ENCODE measurements at places on chromosomes 12 and 14. TPM values are rescaled to one million over a fixed set of nuclear protein-coding genes. Genes with fewer than 3 reads are reported as not detected.

DNA sequence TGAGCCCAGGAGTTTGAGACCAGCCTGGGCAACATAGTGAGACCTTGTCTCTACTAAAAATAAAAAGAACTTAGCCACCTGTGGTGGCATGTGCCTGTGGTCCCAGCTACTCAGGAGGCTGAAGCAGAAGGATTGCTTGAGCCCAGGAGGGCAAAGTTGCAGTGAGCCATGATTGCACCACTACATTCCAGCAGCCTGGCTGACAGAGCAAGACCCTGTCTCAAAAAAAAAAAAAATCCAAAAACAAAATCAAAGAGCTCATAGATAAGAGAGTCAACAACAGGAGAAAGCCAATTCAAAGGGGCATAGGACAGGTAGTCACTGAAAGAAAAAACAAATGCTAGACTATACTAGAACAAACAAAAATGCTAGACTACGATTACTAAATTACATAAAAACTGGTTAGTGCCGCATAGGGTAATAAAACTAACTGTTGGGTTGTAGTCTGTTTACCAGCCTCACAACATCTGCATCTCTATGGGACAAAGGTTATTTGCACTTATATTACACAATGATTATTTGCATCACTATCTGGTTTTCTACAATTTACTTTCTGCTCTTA lies 16.6 kb upstream of the EEA1 start:
- H3K27ac ChIP-seq = no peak overlapping the region
- H3K27me3 ChIP-seq = no peaks in the 10 kb centered on the region
- no peak for DNase-seq
- H3K4me1 ChIP-seq = peaks cover 8% of the 10 kb centered on the region
- H3K36me3 ChIP-seq = no peaks in the 10 kb centered on the region
- no peak overlapping the region for H3K4me3 ChIP-seq

Gene POTEG
- not detected for total RNA-seq

GRCh38 chr12:132012919-132013568 lies 63.3 kb downstream of the EP400 start:
- H3K27me3 ChIP-seq = no peaks in the 10 kb centered on the region
- H3K27ac ChIP-seq = no peak overlapping the region
- no peak for DNase-seq
- H3K4me3 ChIP-seq = no peak overlapping the region

DNA sequence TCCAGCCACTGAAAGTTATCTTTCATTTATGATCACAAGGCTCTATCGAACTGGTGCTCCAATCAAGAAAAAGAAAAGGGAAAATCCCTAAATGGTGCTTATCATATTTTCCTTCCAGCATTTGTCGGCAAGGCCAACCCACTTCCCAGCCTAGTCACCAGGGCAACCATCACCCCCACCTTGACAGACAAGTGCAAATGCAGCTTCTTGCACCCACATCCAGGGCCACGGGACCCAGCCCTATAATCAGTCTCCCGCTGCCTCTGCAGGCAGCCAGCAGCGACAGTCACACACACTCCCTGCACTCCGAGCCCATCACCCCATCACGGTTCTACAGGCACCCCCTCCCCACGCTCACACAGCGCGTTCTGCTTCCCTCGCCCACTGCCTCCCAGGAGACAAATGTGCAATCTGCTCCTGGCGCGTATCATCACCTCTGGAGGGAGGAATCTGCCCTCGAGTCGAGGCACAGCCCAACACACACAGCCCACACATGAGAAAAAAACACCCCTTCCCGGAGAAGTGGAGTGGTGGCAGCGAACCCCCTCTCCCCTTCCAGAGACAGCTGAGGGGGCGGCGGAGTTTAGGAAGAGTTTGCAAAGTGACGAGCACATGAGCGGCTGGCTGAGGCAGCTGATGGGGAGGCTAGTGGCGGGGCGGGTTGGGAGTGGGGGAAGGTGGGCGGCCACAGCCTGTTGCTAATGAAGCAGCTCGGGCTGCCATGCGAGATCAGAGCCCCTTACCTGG lies 9.3 kb upstream of the PPP4R4 start:
- H3K36me3 ChIP-seq = no peaks in the 10 kb centered on the region
- no peak overlapping the region for H3K27ac ChIP-seq
- H3K27me3 ChIP-seq = no peaks in the 10 kb centered on the region
- no peaks in the 10 kb centered on the region for H3K4me1 ChIP-seq
- H3K4me3 ChIP-seq = no peak overlapping the region
- DNase-seq = no peak

DNA sequence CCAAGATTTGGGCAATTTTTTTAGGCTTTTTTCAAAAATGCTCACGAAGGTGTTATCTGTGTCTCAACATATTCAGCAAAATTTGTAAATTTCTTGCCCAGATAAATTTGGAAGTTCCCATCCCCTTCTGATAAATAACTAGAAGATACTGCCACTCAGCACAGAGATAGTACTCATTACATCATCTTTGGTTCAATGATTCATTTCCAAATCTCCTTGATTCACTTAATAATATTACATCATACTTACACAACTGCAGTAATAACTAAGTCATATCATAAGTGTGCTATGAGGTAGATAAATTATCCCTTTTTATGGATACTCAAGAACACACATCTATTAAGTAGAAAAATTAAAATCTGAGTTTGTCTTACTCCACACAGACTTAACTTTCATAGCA lies 89.4 kb downstream of the RPAP3 start:
- no peak overlapping the region for H3K4me3 ChIP-seq
- no peak overlapping the region for H3K27ac ChIP-seq
- no peaks in the 10 kb centered on the region for H3K36me3 ChIP-seq
- no peak for DNase-seq

Gene GAS2L3
- total RNA-seq = 6.1 TPM

DNA sequence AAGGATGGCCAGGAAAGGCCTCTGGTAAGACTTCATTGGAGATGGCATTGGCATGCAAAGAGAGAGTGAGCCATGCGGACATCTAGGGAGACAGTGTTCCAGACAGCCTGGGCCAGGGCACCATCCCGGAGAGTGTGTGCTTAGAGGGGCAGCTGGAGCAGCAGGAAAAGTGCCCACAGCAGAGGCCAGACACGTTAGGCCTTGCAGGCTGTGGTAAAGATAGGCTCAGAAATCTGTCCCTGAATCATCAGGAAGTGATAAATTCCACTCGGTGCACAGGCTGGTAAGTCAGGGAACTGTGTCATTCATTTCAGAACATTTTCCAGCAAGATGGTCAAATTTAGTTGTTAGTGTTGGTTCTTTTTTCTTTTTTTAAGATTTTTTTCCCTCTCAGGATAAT lies 8.8 kb downstream of the GALNT16 start:
- DNase-seq = no peak

Gene GYS2
- not detected for total RNA-seq
